Activated CD4-positive, alpha-beta T cell treated with anti-CD3 and anti-CD28 coated beads, Interleukin-2, amount 10 ng/mL, durations not matched to agents 7 days and 5 days (primary cell): ENCODE measurements at places on chromosomes 16 and 17. TPM values are rescaled to one million over a fixed set of nuclear protein-coding genes. Genes with fewer than 3 reads are reported as not detected.

ABCC12 gene
- total RNA-seq: not detected

DNA sequence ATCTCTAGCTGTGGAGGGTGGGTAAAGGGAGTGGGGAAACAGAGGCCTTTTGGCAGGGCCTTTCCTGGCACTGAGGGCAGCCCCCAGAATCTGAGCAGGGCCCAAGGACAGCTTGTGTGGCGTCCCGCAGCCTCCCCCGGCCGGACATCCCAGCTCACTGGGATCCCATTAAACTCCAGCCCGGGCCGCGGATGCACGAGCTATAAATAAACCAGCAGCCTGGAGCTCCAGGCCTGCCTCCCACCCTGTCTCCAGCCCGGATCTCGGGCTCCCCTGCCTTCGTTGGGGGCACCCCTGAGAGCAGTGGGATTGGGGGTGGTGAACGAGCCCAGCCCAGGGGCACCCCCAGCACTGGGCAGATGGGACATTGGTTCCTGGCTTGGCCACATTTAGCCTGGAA, 13.8 kb upstream of the AATK start:
- DNase-seq: no peak

GRCh38 chr17:44053125-44053872, 13.2 kb downstream of the LSM12 start:
- no peak for DNase-seq

- DNase-seq: no peak
These were observed 73.3 kb downstream of the ABCC12 start for GRCh38 chr16:48082516-48082915.

TBX4 gene
- total RNA-seq: not detected

CMTM2 gene
- total RNA-seq: 0.73 TPM

- DNase-seq: no peak
These were observed 209.2 kb downstream of the PARN start for GRCh38 chr16:14420721-14421488.

DCTN5 gene
- 75.2 TPM for total RNA-seq

DNA sequence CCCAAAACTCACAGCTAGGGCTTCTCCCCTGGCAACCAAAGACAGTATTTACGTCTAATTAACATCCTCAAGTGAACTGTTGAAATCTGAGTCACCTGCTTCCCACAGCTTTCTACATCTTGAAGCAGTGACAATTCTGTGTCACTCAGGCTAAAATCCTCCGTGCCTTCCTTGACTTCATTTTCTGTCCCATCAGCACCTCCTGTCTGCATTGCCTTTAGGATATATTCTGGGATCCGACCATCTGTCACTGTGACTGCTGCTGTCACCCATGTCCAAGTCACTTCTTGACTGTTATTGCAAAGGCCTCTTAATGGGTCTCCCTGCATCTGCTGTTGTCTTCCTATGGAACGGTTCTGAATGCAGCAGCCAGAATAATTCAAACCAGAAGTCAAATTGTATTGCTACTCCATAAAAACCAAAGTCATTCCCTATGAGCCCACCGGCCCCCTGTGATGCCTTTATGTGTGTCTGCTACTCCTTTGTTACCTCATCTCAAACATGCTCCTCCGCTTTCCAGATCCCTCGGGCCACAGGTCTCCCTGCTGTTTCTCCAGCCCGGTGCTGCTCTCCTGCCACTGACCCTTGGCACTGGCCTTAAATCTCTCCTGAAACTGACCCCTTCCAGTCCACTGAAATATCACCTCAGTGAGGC, 56.9 kb downstream of the WWP2 start:
- DNase-seq: no peak

- no peak for DNase-seq
These were observed 35.4 kb downstream of the WNT3 start for GRCh38 chr17:46783031-46783593.

TPSD1 gene
- total RNA-seq: not detected

DNA sequence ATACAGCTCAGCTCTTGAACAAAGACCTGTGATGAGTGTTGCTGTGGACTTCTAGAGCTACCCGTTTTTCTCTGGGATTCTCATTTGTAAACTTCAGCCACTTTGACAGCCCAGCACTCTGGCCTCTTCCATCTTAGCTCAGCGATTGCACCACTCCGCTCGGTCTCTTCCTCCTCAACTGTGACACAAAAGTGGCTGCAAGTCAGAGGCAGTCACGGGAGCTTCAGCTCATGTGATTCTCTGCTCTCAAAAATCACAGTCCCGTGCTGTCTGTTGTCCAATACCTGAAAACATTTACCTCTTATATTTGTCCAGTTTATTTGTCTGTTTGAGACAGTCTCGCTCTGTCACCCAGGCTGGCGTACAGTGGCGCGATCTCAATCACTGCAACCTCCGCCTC, 75.7 kb upstream of the DNAH17 start:
- no peak for DNase-seq

TERF2IP gene
- total RNA-seq: 69.2 TPM

DNA sequence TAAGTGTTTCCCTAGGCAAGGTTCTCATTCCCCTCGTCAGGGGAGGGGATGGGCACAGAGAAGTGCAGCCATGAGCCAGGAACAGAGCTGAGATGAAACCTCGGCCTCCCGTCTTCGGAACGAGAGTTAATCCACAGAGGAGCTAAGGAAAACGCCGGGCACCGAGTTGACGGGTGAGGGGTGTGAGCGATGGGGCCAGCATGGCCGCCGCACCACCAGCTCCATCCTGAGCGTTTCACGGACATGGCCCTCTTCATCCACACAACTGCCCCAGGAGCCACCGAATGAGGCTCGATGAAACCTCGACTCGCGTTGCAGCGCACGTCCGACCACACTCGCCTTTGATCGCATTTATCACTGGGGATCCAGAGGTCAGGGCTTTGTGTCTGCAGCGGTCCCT, 21.5 kb downstream of the CA5A start:
- no peak for DNase-seq
